Right cardiac atrium (tissue), 5 donors: ENCODE measurements at places on chromosomes 2 and 18.

- DNase-seq: no peak
These were observed 23.9 kb downstream of the HNRNPLL start for GRCh38 chr2:38578832-38579231.

DNA sequence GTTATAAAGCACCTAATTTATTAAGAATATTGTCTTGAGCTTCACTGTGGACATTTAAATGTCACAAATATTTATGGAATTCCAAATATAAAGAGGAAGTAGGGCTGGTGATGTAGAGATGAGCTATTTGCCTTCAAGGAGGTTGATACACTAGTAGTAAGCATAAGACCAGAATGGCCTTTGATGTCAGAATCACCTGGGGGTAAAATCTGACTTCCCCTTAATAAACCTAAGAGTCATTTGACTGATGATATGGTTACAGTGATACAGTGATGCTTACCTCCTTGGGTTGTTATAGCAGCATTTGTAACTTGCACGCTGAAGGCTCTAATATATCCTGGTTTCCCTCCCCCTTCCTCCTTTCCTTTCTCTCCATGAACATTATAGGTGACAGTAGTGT is 143.7 kb downstream of the CERS6 start:
- DNase-seq: no peak

GRCh38 chr2:216404010-216404618 is 8.2 kb upstream of the SMARCAL1 start:
- DNase-seq: peak; percentile 22

DNA sequence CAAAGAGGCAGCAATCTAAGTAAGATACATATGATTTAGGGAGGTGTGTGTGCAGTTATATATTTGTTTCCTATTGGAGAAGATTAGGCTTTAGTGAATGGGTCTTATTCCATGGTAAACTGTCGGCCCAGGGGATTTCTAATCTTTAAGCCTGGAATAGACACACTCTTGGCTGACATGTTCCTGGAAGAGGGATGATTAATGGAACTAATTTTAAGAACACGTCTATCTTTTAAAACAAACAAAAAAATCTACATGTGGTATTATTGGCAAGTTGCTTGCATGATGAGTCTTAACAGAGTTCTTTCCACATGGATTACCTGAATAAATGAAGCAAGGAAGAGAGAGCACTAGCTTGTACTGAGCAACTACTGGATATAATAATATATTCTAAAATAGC is 114.2 kb upstream of the NT5C1B start:
- DNase-seq: no peak

- no peak for DNase-seq
These were observed 47.6 kb downstream of the BCL11A start for GRCh38 chr2:60505880-60506260.

GRCh38 chr2:126715576-126716406 is 59.8 kb downstream of the GYPC start:
- DNase-seq: no peak

DNA sequence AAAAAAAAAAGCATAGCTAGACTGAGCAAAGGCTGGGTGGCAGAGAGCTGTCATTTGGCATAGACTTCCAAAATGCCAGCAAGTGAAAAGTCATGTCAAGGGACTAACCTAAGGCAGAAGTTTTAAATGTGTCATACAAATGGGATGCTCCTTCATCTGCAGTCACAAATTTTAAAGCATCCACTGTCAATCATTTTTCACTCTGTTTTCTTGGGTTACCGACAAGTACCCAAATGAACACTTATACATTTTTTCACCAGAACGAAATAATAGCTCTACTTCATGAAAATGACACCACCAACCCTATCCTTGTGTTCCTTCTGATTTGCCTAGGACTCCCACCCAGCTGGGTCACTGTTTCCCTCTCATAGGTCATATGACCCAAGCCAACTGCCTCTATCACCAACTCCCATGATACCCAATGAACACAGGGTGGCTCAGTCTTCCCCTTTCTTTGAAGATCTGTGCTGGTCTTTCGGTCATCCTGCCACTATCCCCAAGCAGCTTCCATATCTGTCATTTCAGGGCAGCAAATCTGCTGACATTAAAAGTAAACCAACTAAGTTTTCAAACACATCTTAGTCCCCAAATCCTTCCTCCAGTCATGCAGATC is 21.5 kb downstream of the KLF7 start:
- DNase-seq: no peak

DNA sequence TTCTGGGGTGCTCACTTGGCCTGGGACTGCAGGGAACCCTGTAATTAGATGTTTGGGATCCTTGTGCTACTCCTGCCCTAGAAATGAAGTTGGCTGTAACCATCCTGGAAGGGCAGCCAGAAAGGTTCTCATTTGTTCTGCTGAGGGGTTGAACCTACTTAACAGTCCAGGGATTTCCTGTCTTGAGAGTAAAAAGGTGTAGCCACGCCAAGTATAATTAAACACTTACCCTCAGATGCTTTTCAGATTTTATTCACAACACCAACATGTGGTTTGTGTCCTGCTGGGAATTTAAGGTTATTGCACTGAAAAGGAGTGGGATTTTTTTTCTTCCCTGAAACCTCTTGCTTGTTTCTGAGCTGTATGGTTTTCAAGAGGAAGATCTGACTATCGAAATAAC is 222.4 kb upstream of the APCDD1 start:
- DNase-seq: no peak

DNA sequence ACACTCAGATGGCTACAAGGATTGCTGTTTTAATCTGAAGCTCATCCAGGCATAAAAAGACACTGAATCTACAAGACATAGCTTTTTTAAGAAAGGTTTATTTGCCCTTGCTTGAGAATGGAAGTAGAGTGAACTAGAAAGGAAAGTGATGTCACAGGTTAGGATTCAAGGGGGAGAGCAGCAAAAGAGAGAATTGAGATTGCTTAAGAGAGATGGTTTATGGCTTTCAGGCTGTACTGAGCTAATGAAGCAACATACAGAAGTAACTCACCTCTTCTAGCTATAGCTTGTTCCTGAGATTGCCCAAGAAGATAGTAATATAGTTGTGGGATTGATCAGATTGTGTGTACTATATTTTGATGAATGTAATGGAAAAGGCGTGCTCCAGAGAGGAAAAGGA is 26.1 kb upstream of the ACVR2A start:
- DNase-seq: no peak

GRCh38 chr2:30759481-30759880 is 47.8 kb downstream of the CAPN13 start:
- no peak for DNase-seq

GRCh38 chr18:23970161-23971096 is 44.1 kb upstream of the TTC39C start:
- DNase-seq: no peak

DNA sequence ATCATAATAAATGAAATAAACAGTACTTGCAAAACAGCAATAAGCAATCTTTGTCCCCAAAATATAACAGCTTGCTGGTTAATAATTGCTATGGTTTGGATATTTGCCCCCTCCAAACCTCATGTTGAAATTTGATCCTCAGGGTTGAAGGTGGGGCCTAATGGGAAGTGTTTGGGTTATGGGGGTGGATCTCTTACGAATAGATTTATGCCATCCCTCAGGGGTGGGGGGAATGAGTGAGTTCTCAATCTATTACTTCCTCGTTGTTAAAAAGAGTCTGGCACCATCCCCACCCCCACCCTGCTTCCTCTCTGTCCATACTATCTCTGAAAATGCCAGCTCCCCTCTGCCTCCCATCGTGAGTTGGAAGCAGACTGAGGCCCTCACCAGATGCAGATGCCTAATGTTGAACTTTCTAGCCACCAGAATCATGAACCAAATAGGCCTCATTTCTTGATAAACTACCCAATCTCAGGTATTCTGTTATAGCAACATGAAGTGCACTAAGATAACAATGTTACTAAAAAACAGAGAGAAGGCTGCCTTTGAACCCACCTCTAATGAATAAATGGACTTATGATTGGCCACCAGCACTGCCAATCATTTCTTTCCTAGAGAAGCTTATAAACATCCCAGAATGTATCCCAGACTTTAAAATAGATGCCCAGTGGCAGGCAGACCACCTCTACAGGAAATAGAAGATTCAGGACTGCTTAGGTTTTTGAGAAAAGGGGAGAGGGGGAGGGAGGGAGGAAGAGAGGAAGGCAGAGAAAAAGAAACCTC is 90.1 kb downstream of the ALPK2 start:
- DNase-seq: no peak

DNA sequence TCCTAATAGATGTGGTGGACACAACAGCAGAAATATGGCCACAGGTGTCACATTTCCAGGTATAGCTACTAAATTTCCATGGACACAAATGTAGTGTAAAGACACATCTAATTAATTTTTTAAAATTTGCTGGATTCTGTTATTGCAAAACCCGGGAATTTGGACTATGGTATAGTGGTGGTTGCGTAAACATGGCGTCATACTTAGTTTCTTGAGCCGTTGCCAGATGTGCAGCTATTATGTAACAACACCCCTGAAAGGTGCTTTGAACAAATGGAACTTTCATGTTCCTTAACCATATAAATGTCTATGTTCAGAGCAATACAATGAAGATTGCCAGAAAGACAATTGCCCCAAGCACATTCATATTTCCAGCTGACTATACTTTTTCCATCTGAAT is 85.9 kb downstream of the HRH4 start:
- DNase-seq: no peak

DNA sequence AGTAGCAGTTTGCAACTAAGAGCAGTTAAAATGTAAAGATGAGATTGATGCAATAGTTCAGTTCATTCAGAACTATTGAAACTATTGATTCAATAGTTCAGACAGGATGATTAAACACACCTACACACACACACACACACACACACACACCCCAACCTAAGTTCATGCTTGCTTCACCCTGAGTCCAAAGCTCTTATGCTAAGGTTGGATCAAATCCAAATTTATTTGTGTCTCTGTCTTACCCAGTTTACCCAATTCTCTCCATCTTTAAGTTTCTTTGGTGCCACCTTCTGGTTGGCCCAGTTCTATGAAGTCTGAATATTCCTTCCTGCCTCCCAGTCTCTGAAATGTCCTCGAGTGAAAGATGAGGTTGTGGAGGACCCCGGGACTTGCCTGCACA is 5.1 kb downstream of the SERPINB8 start:
- no peak for DNase-seq

DNA sequence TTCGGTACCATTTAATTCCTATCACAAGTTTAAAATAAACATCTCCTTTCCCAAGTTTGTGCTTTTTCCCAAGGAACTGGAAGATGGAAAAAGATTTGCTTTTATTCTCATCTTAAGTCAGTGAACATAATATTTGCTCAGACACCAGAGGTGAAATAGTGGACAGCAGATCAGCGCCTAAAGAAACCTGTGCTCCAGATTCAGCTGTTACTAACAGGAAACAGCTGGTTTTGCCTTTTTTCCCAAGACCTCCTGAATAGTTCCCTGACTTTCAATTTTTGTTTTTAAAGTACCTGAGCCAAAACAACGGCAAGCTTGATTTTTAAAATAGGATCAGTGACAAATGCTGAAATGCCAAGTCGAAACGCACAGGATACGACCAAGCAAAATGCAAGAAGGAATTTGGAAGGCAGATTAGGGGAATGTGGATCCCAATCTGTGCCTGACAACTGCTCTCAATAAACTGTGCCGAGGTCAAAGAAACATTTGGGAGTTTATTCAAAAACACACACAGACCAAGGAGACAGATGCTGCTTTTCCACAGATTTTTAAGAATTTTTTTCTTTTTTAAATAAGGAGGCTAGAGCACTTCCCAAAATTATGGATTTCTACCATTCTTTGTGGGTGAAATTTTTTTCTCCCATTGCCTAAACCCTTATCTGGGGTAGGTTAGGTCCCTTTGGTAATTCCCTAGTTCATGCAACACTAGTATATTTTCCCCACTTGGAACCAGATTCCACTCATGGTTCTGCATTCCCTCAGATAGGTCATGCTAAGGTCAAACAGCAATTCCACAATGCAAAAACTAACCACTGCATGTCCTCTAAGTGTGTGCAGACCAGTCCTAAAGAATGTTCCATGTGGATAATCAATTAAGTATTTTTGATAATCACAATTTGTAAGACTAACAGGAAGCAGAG is 121.5 kb upstream of the PDE1A start:
- no peak for DNase-seq

GRCh38 chr2:62831729-62832128 is 126.2 kb downstream of the EHBP1 start:
- no peak for DNase-seq

- DNase-seq: no peak
These were observed 813.7 kb upstream of the ACVR2A start for GRCh38 chr2:147030966-147031720.

DNA sequence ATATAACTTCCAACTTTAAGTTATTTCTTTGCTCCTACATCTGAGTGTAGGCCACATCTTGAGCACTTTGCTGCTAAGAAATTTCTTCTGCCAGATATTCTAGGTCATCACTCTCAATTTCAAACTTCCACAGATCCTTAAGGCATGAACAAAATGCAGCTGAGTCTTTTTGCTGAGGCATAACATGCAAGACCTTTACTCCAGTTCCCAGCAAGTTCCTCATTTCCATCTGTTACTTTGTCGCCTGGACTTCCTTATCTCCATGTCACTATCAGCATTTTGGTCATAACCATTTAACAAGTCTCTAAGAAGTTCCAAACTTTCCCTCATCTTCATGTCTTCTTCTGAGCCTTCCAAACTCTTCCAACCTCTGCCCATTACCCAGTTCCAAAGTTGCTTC is 1077.3 kb upstream of the TMEFF2 start:
- DNase-seq: no peak

DNA sequence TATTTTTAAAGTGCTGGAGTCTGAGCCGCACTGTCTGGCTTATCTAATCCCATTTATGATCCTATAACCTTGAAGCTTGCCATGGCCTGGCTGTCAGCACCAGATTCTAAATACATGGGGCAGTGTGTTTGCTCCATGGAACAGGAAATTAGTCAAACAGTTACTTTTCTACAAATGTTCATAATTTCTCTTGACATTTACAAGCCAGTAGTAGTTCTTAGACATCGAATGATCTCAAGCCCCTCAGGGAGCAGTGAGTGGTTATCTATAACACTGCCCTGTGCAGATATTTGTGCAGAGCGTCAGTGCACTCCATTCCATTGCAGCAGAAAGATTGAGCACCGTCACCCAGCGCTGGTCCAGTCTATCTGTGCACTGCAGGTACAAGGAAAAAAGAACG is 205.2 kb downstream of the AGPS start:
- DNase-seq: no peak

DNA sequence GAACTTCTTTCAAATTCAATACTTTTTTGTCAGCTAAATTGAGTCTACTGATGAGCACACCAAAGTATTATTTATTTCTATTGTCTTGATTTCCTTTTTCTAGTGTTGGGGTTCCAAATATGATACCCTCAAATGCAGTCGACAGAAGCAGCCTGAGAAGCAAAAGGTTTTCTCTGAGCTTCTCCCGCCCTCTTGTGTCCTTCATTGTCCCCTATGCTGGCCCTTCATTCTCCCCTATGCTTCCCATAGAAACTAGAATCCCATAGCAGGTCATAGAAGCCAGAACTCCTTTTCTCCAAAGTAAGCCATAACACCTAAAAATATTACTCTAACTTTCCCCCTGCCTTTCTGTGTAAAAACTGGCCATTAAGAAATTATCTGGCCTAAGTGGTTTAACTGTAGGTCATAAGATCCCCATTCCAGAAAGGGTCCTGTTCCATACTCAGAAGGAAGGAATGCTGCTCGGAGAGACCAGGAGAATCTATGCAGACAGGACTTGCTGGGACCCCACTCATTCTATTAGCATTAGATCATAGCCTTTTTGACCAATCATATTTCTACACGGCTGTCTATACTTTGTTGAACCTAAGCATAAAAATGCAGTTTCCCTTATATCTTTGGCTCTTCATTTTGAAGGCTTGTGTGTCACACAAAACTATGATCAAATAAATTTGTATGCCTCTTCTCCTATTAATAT is 764.6 kb upstream of the PKDCC start:
- peak; percentile 13 for DNase-seq
